SK-N-MC (cell line): ENCODE measurements at places on chromosomes 13 and 19.

DNA sequence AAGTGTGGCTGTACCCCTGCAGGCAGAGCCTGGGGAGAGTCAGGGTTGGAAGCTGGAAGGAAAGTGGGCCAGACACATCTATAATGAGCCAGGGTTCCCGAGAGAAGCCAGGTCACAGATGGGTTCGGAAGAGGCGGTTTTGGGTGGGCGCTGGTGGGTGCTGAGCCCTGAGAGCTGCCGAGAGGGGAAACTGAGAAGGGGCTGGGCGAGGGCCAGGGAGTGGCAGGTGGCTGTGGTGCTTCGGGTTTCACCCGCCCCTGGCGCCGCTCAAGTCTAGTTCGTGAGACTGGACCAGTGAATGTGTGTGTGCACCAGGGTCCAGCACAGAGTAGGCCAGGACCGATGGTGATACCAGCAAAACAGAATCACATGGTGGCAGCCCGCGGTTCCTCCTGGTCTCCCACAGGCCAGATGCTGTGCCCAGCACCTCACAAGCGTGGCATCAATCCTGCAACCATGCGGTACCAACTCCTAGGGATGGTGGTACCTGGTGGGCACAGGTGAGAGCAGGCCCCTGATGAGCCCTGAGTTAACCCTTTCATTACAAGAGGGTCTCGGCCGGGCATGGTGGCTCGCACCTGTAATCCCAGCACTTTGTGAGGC lies 1.8 kb upstream of the LRRC4B start:
- no peak for DNase-seq

DNA sequence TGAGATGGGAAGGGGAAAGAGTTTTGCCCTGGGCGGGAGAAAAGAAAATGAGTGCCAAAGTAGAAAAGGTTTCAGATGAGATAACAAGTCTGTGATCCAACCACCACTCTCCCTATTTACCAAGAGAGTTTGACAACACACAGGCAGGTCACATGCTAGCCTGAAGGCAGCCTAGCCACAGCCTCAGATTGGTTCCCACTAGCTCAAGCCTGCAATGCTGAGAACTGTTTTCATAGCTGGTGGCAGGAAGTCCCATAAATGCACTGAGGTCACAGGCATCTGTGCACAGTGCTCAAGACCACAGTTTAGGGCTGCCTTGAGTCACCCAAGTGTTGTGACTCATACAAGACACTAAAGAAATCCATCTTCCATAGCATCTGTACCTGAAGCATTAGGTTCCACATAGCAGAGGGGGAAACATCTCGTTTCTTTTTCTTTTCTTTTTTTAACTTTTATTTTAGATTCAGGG lies 18.5 kb upstream of the POP4 start:
- DNase-seq, result no peak

- DNase-seq, result no peak
These were observed 371.3 kb downstream of the IRS2 start for GRCh38 chr13:109415057-109415456.

DNA sequence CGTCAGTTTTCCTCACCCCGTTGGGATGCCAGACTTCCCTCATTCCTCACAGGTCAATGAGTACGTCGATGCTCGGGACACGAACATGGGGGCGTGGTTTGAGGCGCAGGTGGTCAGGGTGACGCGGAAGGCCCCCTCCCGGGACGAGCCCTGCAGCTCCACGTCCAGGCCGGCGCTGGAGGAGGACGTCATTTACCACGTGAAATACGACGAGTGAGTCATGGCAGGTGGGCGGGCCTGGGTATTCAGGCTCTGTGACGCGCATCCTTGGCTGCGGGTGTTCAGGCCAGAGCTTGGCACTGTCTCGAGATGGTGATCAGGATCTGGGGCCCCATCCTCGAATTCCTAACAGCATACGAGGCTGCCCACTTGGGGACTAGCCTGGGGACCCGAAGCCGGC lies 21.4 kb downstream of the UHRF1 start:
- DNase-seq, result no peak

DNA sequence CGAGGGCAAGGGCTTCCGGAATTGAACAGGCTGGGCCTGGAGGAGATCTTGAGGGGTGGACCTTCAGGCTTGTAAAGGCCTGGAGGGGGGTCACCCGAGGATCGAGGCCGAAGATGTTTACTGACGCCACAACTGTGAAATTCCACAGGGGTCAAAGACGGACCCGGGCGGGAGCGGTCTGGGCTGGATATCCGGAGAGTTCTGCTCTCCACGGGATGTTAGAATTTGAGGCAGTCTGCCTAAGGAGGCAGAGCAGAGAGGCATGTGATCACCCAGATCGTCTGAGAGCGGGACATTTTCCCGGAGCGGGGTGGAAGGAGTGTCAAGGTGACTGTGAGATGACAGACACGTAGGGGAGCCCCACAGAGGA lies 13.2 kb downstream of the KLHL26 start:
- no peak for DNase-seq

GRCh38 chr13:19657872-19658591 lies 24.6 kb downstream of the MPHOSPH8 start:
- no peak for DNase-seq

DNA sequence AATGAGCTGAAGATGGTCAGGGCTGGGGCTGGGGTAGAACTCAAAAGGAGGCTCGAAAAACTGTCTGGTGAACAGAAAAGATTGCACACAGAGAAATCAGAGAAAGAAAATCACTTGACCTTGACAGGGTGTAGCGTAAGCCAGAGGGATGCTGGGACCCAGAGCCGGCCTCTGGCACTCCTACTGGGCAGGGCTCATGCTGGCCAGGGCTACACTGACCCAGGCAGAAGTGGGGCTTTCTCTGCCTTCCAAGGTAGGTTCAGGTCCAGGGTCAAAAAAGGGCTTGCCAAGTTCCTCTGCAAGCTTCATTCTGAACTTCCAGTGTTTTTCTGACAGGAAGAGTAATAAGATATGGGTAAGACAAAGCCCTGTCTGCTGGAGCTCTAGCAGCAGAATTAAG lies 56.2 kb downstream of the LATS2 start:
- DNase-seq, result no peak

- DNase-seq, result no peak
These were observed 9.4 kb downstream of the LCP1 start for GRCh38 chr13:46172531-46172991.

GRCh38 chr13:39095500-39095899 lies 57.2 kb downstream of the NHLRC3 start:
- no peak for DNase-seq

GRCh38 chr13:51674276-51674675 lies 90.0 kb downstream of the WDFY2 start:
- no peak for DNase-seq

- no peak for DNase-seq
These were observed 2.3 kb downstream of the TFDP1 start for GRCh38 chr13:113586661-113587479.

- DNase-seq, result no peak
These were observed 543.3 kb downstream of the FGF9 start for GRCh38 chr13:22214184-22214583.

DNA sequence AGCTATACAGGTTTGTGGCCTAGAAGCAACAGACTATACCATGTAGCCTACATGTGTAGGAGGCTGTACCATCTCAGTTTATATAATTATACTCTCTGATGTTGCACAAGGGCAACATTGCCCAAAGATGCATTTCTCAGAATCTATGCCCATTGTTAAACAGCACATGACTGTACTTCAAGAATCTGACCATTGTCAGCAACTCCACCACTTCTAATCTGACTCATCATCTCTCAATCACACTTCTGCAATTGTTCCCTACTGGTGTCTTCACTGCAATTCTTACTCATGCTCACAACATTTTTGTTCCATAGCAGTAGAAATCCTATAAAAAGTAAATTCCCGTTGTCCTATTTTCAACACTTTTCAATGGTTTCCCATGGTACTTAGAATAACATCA lies 63.9 kb upstream of the ATXN8OS start:
- no peak for DNase-seq

GRCh38 chr19:18915639-18916038 lies 3.5 kb downstream of the COPE start:
- no peak for DNase-seq
